BE2C (cell line): ENCODE measurements at places on chromosomes 2 and 18.

DNA sequence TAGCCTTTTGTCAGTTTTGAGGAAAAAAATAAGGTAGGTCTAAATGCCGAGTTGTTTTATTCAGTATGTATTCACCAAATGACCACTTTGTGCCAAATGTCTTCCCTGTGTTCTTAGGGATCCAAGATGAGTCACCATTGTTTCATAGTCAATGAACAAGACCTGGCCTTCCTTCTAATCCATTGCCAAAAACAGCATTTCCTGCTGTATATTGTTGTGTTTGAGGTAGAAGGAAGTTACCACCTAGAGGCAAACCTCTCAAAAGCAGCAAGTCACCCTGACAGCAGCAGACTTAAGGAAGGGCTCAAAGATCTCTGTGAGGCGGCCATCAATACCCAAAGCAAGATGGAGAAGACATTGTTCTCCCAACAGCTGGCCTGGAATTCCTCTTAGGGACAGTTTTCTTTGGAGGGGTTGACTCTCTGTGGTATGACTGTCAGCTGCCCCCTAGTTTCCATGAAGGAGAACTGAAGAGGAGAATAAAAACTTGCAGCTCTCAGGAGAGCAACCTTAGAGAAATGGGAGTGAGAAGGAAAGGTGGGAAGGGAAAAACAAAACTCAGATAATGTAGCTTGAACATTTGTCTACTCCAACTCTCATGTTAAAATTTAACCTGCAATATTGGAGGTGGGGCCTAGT lies 328.3 kb downstream of the LRATD1 start:
- DNase-seq, result no peak

DNA sequence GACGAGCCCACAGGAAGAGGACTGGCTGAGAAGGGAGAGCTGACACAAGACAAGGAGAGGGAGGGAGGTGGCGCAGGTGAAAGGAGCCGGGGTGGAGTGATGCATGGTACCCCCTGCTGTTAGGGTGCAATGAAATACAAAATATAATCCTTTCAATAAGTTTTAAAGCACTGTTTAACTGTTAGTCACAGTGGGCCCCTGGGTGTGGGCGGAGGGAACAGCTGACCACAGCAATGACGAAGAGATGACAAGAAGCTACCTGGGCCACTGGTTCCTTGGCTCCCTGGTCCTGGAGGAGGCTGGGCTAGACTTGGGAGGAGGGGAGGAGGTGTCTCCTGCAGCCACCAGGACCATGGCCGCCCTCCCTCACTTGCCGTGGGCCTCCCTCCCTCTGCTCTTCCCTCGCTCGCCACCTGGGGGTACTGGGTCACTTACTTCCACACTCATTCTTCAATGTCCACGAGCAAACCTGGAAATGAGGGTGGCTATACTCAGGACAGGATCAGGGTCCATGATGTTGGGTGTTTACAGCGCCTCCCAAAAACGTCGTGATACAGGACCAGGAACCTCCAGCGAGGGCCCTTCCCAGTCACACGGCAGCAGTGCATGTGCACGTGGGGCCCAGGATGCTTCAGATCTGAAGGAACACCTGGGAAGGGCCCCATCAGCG lies 196.1 kb downstream of the ANKRD30B start:
- DNase-seq, result no peak

DNA sequence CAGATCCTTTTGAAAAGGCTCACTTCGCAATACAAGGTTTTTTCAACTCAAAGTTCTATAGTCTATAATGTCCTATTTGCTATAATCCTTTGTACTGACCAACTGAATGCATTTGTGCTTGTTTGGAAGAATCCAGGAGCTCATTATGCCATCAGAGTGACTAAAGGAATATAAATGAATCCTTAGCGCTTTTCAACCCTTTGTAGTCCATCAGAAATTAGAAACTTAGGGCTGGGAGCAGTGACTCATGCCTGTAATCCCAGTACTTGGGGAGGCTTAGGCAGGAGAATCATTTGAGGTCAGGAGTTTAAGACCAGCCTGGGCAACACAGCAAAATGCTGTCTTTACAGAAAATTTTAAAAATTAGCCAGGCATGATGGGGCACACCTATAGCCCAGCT lies 330.2 kb upstream of the CHAC2 start:
- DNase-seq, result no peak

GRCh38 chr2:7209757-7210555 lies 292.7 kb downstream of the RNF144A start:
- DNase-seq, result no peak

DNA sequence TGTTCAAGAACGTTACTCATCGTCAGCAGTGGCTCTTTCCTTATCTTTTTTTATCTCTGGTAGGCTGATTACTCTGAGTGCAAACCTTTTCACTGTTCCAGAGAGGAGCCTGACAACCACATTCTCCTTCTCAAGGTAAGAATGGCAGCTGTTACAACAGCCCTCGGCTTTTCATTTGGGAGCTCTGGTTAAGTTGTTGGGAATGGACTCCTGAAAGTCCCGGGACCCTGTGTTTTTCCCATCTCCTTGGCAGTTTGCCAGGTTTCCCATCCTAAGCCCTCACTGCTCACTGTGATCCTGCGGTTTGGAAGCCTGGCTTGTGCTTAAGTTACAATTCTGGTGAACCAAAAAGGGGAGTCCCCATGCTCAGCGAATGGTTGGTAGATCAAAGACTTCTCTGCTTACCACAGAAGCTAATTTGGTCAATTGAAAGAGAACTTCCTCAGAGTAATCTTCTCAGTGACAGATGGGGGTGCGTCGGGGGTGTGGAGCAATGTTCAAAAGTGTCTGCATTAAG lies 122.3 kb downstream of the LYPD6B start:
- no peak for DNase-seq

DNA sequence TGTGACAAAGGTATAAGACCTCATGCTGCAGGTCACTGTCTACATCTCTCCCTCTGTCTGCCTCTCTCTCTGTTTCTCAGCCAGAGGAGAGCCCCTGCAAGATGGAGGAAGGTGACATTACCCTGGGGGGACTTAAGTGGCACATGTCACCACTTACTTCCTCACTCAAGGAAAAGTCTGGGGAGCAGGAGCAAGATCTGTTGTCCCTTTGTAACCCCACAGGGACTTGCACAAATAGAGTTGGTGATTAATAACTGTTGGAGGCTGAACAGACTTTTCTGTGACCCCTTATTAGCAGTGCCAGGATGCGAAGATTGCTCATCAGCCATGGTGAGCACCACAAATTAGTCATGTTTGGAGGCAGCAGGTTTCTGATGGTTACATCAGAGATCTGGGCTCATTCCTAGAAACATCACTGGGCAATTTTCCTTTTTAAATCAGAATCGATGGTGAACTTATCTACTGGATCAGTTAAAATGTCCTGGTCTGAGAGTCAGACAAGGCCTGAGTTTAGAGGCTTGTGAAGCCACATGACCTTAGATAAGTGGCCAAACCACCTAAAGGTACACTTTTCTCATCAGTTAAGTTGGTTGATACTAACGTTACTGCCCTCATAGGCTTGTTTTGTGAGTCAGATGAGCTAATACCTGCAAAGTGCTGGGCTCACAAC lies 81.2 kb upstream of the LTBP1 start:
- no peak for DNase-seq

- DNase-seq, result no peak
Observed at GRCh38 chr2:54605836-54606235, 117.6 kb upstream of the EML6 start.

DNA sequence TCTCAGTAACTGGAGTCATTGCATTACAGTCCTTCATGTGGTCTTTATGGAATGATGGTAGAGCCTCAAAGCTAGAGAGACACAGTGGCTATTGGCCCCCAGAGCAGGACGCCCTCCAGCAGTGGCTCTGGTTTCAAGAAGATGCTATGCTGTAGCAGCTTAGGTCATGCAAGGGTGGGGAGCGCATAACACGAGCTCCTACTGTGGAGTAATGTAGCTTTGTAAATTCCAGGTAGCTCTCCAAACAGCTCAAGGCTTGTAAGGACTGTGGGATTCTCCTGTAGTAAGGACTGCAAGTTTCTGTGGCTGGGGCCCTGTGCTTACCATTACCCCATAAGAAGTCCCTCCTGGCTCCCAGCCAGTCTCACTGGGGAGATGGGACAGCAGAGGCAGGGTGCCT lies 15.6 kb downstream of the APLF start:
- DNase-seq, result no peak

DNA sequence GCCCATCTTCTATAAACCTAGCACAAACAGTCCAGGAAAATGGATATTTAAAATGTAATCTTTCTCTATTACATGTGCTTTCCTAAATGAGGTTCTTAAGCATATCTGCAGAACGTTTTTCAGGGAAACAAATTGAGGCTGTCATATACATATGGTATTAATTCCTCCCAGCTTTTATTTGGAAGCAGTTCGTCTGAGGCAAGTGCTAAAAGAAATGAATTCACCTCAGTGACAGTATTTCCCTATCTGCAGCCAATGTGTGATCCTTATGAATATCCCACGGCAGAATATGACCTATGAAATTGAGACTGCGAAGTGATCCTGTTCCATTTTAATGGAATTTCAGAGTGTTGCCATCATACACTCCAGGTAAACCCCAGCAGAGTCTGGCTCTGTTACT lies 7.1 kb downstream of the MYOM1 start:
- no peak for DNase-seq
